Right forelimb (tissue), 1 donor: ENCODE measurements at places on chromosomes 11 and 22.

DNA sequence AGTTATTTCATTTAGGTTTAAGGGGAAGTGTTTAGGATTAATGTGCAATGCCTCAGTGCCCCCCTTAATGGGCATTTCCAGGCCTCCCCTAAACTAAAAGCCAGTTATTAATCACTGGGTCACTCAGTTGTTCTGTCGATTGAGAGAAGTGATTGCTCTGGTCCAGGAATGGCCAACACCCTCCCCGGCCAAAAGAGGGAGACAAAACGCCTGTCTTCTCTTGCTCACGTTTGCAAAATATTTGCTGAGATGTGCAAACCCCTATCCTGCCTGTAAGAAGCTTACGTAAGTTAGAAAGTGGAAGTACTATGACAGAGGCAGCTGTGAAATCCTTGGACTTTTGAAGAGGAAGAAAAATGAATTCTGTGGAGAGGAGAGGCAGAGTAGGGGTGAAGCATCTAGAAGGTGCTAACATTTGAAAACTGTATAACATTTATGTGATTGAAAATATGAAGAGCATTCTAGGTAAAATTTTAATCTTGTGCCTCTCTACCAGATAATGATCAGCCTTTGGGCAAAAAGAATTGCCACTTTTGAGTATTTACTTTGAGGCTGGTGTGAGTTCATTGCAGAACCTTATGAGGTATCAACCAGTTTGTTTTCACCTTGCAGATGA lies 37.7 kb downstream of the NTM start:
- DNase-seq, result no peak

GRCh38 chr22:37070334-37070733 lies 18.8 kb downstream of the KCTD17 start:
- DNase-seq, result no peak

- no peak for DNase-seq
Measured at GRCh38 chr22:25237503-25237902, 18.1 kb downstream of the CRYBB2 start.

GRCh38 chr22:17079572-17079971 lies 5.2 kb upstream of the IL17RA start:
- DNase-seq, result no peak

- DNase-seq, result no peak
Measured at GRCh38 chr22:37420686-37421467, 6.4 kb downstream of the ELFN2 start.
